ENCODE measurements at places on chromosomes 7 and 10.
A peak's percentile ranks its signal among the peaks of the same experiment; 100 is the strongest.

DNA sequence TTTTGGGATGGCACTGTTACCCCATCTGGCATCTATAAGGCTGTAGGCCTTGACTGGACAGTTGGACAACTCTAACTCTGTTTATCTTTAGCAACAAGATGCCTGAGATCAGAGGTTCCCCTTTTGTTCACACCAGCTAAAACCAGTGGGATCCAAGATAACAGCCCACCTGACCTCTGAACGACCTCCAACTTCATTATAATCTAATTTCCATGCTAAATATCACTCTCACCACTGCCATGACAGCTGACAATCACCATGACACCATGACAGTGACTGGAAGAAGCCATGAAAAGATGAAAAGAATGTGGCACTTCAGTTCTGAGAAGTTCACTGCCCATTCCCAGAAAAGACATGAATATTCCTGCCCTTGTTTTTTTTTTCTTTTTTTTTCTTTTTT lies 281.4 kb upstream of the TAC1 start:
- no peak for DNase-seq

DNA sequence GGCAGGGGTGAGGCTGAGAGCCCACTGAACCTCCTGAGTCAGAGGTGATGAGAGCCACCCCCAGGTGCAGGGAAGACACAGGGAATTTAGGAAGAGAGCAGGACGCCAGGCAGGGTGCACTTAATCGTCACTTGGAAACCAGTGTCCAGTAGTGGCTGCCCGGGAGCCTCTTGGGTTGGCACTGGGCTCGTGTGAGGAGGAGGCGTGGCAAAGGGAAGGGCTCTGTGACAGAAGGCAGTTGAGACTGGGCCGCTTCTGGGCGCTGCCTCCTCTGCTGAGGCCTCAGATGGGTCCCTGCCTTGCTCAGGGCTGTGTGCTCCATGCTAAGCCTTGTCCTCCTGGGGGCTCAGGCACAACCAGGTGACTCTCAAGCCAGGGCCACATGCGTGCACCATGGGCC lies 13.3 kb downstream of the RET start:
- no peak for DNase-seq

DNA sequence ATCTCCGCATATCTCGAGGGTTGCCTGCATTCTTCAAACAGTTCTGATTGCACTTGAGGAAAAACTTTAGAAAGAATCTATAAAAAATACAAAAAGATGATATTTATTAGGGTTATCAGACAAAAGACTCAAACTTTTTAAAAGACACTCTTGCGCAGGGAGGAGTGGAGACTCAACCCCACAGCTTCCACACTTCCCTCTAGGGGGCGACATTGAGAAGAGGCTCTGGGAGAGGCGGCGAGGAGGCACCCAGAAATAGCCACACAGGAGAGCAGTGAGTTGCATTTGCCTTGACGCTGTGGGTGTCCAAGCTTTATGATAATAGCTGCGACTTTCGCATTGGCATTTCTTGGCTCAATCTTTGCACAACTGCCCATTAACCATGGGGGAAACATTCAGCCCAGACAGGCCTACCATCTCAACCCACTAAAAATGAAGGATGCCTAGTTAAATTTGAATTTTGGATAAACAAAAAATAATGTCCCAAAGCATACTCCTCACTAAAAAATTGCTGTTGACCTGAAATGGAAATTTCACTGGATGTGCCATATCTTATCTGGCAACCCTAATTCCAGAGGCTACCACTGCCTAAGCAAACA lies 86.2 kb downstream of the EBF3 start:
- peak; percentile 30 for DNase-seq

DNA sequence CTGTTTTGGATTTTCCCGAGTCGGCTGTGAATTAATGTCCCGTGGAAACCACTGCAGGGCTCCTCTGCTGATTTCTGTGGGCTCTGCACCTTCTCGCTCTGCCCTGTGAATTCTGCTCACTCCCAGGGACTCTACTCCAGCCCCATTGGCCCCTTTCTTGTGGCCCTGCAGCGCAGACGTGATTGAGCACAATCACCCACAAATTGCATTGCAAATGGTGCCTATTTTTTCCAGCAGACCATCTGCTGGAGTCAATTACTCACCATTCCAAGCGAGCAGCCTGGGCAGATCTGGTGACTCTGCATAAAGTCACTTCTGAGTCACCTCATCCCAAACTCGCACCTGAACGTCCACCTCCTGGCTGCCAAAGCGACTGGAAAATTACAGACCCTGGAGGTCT lies 235.8 kb downstream of the PAXIP1 start:
- no peak for DNase-seq

- DNase-seq = no peak
These were observed 24.4 kb downstream of the GSDME start for GRCh38 chr7:24732646-24733413.

DNA sequence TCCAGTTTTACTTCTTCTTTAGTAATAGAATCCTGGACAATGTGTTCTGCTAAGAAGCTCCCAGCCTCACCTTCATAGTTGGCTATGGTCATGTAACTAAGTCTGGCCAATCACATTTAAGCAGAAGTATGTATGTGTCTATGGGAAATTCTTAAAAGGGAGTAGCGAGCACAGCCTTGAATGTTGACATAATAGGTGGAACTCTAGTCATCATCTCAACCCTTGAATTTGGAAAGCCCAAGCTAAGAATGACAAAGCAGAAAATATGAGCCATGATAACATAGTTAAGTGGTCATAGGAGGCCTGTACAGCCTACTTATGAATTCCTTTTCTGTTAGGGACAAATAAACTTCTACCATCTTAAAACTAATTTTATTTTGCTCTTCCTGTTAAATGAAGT lies 134.1 kb downstream of the MAGI2 start:
- DNase-seq = no peak

- DNase-seq = no peak
These were observed 204.4 kb upstream of the PTER start for GRCh38 chr10:16232441-16232840.

- DNase-seq = no peak
These were observed 119.5 kb downstream of the TCF7L2 start for GRCh38 chr10:113069595-113069994.
